ENCODE measurements at places on chromosomes 2 and 18.
A peak's percentile ranks its signal among the peaks of the same experiment; 100 is the strongest.

DNA sequence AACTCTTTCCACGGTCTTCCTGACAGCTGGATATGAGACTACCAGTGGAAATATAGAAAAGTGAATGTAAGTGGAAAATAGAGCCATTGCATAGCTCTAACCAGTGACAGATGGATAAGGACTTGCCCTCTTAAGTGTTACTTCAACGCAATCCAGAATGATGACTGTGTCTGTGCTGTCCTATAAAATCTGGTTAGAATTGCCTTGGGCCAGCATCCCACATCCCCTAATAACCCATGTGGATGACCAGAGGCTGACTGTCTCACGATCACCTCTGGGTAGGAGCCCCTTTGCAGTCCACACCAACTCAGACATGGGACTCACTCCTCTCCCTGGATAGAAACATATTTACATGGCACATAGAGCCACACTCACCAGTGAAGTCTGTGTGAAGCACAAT, 186.6 kb downstream of the C1D start:
- no peak for DNase-seq

DNA sequence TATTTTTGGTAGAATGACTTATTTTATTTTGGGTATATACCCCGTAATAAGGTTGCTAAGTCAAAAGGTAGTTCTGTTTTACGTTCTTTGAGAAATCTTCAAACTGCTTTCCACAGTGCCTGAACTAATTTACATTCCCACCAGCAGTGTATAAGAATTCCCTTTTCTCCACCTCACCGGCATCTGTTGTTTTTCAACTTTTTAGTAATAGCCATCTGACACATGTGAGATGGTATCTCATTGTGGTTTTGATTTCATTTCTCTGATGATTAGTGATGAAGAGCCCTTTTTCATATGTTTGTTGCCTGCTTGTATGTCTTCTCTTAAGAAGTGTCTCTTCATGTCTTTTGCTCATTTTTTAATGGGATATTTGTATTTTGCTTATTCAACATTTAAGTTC, 215.2 kb upstream of the TFPI start:
- no peak for DNase-seq

- no peak for DNase-seq
These were observed 40.4 kb upstream of the MRPL33 start for GRCh38 chr2:27730980-27731691.

GRCh38 chr2:159065313-159065712, 96.9 kb downstream of the TANC1 start:
- no peak for DNase-seq

DNA sequence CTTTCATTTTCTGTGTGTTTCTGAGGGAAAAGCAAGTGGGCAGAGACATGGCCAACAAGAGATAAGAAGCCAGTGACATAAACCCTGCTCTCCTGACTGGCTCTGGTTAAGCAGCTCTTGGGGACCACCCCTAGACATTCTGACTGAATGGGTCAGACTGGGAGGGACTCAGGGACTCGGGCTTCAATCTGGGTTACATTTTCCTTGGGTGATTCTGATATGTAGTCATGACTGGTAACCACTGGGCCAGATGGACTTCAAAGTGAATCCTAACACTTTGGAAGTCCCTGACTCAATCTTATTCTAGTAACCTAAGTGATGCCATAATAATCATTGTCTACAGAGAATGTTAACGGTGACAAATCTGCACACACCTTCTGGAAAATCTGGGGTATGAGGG, 397.8 kb downstream of the NBAS start:
- no peak for DNase-seq

DNA sequence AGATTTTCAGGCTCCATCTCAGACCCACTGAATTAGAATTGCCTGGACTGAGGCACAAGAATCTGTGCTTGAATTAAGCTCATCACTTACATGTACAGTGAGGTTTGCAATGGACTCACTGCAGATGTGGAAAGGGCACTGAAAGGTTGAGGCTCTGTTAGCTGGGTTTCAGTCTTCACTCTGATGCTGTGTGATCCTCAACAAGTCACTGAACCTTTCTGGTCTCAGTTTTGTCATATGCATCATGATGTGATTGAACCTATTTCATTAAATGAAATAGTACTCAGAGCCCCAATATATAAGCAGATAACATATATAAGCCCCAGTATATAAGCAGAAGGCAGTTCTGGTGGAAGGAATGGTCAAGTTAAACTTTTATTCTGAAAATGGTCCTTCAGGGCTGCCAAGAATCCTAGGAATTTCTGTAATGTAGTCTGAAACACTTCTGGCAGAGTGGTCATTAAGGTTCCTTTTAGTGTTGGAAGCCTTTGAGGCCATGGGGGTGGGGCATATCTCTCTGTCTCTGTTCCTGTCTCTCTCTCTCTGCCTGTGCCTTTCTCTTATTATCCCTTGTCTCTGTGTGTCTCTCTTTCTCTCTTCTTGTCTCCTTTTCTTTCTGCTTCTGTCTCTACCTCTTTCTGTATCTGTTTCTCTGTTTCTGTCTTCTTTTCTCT, 110.4 kb downstream of the ADCYAP1 start:
- no peak for DNase-seq

DNA sequence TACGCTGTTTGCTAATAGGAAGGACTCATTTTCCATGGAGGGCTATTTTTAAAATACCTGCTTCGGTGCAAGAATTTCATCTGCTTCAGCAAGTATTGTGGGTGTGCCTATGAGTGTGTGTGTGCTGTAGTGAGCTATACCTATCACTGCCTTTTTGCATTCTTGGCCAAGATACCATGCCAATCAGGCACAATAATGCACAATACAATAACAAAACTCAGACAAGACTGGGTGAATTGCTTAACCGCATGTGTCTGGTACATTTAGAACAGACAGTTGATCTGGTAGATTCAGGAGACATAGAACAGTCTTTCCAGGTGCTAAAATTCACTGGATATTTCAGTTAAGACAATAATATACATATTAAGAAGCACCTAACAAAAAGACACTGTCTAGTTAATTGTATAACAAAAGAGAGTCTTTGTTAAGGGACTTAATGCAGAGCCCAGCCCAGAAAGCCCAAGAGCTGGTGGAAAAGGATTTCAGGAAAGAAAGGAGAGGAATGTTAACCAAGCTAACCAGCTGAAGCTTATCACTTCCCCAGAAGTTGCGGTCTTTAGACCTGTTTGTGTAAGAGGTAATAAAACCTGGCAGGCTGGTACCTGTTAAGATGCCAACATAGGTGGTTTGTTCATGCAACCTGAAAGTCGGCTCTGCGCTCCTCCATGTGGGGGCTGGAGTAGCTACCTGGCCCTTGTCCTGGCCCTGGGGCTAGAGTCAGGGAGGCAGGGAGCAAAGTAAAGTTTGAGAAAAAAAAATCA, 153.3 kb upstream of the RBMS1 start:
- DNase-seq = peak; percentile 83

DNA sequence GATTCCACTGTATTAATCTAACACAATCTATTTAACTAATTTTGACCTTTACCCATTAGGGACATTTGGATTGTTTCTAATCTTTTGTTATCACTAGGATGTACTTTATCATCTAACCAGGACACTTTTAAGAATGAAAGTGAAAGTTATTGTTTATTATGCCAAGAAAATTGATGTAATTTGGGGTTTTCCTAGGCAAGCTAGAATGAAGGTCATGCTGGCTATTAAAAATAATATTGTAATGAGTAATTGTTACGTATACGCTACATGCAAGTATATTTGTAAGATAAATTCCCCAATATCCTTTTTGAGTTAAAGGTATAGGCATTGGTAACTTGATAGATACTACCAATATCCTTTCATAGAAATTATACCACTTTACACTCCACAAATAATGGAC, 74.6 kb downstream of the COL5A2 start:
- no peak for DNase-seq

- no peak for DNase-seq
These were observed 6.1 kb upstream of the LBH start for GRCh38 chr2:30225131-30225762.

DNA sequence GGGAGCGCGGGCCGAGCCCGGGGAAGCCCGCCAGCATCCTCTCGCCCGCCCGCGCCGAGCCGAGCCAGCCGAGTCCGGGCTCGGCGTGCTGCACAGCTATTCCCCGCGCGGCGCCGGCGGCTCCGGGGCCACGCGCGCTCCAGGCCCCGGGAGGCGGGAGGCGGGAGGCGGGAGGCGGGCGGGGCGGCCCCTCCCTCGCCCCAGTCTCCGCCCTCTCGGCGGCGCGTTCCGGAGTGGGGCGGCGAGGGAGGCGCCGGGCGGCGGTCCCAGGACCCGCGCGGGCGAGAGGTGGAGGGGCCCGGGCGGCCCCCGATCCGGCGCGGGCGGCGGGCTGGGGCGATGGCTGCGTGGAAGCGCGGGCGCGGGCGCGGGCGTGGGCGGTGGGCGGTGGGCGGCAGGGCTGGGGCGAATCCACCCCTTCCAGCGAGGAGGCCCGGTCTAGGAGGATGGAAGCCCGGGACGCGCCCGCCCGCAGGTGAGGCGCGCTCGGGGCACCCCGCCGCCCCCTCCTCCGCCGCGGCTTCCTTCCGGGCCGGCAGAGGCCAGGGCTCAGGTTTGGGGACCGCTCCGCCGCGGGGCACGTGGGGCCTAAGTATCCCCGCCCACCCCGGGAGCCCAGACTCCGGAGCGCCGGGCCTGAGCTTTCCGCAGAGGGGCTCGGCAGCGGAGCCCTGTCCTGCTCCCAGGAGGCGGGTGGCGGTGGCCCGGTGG, at the start of gene ADCY3:
TSS of gene ADCY3 (minus strand) at position 140 of the 711 bp plus-strand sequence. CDS start 1,250 bp downstream, outside the sequence.
- DNase-seq = peak; percentile 74

DNA sequence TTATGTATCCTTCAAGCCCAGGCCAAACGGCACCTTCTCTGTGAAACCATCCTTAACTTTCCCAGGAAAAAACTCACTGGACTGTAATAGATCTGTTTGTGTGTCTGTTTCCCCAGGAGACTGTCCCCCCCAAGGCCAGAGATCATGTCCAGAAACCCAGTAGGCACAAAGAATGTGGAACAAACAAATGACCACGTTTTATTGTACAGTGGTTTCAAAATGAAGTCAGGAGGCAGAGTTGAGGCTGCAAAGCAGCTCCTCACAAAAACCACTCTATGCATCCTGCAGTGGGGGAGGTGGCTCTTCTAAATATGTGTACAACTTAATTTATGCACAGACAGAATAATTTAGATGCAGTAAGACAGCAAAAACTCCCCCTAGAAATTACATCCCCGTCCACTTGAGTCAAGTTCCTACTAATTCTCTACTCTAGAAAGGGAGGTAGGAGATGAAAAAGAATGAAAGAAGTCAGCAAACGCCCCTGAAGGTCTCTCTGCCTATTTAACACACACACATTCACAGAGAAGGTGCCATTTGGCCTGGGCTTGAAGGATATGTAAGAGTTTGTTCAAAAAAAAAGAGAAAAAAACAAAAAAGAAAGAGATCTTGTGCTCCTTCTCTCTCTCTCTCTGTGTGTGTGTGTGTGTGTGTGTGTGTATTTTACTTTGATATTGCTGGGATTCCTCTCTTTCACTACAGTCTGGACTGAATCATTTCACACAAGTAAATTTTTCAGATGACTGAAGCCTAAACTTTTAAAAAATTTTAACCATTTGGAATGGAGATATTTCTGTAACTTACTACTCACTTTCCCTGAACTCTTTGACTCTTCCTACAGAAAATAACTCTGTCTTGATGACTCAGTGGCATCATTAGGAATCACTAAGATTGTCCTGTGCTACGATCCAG, 19.5 kb downstream of the BCL2 start:
- no peak for DNase-seq

DNA sequence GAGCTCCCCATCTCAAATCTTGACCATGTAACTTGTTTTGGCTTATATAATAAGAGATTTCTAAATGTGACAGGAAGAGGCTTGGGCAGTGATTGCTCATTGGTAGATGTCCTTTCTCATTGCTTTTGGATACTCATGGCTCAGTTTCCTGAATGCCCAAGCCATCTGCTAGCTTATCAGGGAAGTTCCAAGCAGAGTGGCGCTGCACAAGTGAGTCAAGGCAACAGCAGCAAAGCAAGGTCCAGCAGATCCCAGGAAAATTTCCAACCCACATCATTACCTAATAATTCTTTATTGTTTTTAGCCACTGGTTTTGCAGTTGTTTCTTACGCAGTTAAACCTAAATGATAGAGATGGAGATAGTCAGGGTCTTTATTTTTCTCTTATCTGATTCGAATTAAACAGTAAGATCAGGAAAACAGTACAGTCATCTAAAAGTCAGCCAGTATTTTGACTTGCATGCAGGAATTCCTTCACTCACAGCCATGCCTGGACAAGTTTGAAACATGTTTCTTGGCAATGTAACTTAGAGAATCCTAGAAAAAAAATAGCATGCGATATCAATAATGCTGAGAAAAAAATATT, 349.7 kb upstream of the TMEFF2 start:
- no peak for DNase-seq

DNA sequence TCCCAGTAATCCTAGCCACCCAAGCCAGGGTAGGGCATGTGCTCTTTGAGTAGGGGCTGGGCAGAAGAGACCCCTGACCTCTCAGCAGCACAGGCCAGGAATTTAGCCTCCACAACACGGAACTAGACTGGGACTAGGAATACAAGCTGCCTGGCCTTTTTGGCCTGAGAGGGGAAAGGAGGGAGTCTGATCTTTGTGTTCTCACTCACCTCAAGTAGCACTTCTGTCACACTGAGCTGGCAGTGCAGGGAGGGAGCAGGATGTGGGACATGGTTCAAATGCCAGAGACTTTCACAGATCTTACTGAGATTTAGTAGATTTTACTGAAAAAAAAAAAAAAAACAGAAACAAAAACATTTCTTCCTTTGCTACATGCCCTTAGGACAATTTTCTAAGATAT, 395.2 kb downstream of the CMPK2 start:
- DNase-seq = no peak

GRCh38 chr2:190344276-190344827, 963 bp downstream of the INPP1 start:
- no peak for DNase-seq

GRCh38 chr2:226544596-226545210, 254.9 kb downstream of the IRS1 start:
- no peak for DNase-seq

DNA sequence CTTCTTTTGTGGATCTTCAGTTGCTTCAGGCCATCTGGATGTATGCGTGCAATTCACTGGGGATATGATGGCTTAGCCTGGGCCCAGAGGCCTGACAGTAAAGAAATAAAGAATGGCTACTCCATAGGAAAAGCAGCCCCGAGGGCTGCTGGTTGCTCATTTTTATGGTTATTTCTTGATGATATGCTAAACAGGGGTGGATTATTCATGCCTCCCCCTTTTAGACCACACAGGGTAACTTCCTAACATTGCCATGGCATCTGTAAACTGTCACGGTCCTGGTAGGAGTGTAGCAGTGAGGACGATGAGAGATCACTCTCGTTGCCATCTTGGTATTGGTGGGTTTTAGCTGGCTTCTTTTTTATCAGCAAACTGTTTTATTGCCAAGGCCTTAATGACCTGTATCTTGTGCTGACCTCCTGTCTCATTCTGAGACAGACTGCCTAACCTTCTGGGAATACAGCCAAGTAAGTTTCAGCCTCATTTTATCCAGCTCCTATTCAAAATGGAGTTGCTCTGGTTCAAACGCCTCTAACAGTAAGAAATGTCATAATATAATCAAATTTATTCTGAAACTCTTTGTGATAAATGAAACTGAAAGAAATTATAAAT, 60.5 kb downstream of the DSEL start:
- DNase-seq = no peak

GRCh38 chr2:197378086-197378485, 56.7 kb downstream of the SF3B1 start:
- no peak for DNase-seq

- no peak for DNase-seq
These were observed 85.2 kb downstream of the EML6 start for GRCh38 chr2:54808661-54809060.

- no peak for DNase-seq
These were observed 28.1 kb downstream of the PIK3C3 start for GRCh38 chr18:41982942-41983660.

GRCh38 chr2:123688231-123688940, 336.7 kb upstream of the CNTNAP5 start:
- no peak for DNase-seq

- no peak for DNase-seq
These were observed 26.6 kb upstream of the GBX2 start for GRCh38 chr2:236194786-236195185.
